ENCODE measurements at places on chromosomes 13 and 19.

- no peak for DNase-seq
These were observed 1.0 kb downstream of the MBNL2 start for GRCh38 chr13:97223037-97223710.

DNA sequence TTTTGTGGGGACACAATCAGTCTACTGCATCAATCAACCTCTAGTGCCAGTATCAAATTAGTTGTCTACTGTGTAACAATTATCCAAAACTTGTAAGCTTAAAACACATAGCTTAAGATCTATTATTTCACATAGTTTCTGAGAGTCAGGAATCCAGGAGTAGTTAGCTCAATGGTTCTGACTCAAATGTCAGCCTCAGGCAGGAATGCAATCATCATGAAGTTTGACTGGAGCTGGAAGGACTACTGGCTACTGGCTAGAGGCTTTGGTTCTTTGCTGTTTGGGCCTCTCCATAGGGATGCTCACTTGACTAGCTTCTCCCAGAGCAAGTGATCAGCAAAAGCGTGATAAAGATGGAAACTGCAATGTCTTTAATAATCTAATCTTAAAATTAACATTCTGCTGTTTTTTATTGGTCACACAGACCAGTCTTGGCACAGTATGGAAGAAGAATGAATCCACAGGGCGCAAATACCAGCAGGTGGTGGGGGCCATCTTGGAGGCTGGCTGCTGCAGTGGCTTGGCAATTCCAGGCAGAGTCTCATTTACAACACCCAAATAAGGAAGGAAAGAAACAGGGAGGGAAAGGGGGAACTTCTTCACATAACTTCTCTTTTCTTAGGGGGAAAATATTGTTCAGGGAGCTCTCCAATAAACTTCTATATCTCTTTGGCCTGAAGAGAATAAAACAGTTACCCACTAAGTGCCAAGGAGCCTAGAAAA, 15.7 kb downstream of the CAB39L start:
- DNase-seq, result no peak

GRCh38 chr19:32222556-32222955, 122.9 kb upstream of the ZNF507 start:
- DNase-seq, result no peak

DNA sequence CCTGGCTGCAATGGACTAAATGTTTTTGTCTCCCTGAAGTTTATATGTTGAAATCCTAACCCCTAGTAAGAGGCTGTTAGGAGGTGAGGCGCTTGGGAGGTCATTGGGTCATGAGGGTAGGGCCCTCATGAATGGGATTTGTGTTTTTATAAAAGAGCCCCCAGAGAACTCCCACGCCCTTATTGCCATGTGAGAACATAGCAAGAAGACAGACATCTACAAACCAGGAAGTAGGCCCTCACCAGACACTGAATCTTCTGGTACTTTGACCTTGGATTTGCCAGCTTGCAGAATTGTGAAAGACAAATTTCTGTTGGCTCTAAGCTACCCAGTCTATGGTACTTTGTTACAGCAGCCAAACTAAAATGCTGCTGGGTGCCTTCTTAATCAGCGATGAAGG, 96.1 kb upstream of the SPATA13 start:
- no peak for DNase-seq

GRCh38 chr13:83622422-83622784, 259.9 kb downstream of the SLITRK1 start:
- no peak for DNase-seq

- peak; percentile 31 for DNase-seq
These were observed 2.1 kb downstream of the CSNK1G2 start for GRCh38 chr19:1942934-1943555.

DNA sequence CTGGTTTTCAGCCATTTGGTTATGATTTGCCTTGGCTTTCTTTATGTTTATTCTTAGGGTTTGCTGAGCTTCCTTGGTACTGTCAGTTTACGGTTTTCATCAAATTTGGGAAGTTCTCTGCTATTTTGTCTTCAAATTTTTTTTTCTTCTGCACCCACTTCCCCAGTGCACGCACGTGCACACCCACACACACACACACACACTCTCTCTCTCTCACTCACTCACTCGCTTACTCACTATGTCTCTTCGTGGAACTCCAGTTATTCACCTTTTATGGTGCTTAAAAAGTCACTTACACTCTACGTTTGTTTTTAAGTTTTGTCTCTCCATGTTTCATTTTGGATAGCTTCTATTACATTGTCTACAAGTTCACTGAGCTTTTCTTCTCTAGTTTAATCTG, 7.1 kb downstream of the AKAP11 start:
- DNase-seq, result no peak

- no peak for DNase-seq
These were observed 606 bp downstream of the SYNGR4 start for GRCh38 chr19:48364598-48365348.

GRCh38 chr19:49114630-49115363, 627 bp downstream of the LIN7B start:
- DNase-seq, result no peak

DNA sequence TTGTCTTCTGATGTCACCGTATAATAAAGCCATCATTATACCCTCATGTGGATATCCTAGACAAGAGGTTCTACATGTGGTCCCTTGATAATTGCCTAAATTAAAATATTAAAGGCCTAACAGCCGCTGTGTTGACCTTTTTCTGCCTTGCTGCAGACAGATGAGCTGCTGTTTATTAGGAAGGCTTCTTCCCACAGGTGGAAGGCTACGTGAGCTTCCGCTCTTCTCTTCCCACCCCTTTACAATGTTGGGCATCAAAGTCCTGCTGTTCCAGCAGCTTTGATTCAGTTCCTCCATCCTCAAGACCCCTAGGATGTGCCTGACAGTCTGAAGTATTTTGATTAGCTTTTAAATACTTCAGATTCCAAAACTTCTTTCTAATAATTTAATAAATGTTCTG, 217.1 kb downstream of the PCCA start:
- no peak for DNase-seq

DNA sequence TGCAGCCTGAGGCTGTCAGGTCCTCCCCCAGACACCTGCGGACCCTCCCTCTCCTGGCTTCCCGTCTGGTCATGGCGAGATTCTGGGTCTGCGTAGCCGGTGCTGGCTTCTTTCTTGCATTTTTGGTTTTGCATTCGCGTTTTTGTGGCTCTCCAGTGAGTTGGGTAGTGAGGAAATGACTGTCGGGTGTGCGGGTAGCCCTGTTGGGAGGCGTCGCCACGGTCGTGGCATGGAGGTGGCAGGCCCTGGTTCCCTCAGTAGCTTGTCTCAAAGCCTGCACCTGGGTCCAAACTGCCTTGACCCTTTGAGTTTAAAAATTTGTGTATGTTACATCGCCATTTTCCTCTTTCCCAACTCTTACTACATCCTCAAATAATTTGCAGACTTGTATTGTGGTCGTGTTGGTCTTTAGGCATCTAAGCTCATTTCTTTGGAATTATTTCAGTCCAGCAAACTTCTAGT, 344 bp downstream of the NHLRC3 start:
- no peak for DNase-seq

- no peak for DNase-seq
These were observed 38.8 kb downstream of the TDRD3 start for GRCh38 chr13:60435762-60436374.

- no peak for DNase-seq
These were observed 144.0 kb downstream of the IRS2 start for GRCh38 chr13:109642358-109642757.

DNA sequence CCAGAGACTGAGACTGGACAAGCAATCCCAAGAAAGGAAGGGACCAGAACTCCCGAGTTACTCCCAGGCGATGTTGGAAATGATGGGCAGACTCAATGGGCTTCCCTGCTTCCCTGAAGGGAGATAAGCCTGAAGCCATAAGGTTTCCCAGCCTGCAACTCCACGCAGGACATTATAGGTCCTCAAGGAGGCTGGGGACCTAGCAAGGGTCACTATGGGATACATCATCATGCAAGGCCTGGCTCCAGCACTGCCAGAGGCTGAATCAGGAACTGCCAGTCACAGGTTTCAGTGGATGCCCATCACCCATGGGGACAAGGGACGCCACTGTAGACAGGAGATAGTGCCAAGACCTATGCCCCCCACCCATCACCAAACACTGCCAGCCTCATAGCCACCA, 338.7 kb downstream of the IRS2 start:
- no peak for DNase-seq

DNA sequence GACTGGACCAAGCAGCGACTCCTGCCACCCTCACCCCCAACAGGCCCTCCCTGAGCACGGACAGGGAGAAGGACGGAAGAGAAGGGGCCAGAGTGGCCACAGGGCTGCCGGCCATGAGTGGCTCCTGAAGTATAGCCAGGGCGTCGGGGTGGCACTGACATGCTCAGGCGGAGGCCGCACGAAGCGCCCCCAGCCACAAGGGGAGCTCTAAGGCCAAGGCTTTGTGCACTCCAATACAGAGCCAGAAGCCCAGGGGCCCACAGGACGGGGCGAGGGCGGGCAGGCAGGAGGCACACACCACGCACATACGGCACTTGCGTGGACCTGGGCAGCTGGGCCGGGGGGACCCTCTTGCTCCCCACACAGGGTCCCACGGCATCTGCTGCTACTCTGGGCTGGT, 52.0 kb downstream of the KLF2 start:
- peak; percentile 55 for DNase-seq

GRCh38 chr19:1467215-1467489, 11.9 kb downstream of the C19orf25 start:
- no peak for DNase-seq

DNA sequence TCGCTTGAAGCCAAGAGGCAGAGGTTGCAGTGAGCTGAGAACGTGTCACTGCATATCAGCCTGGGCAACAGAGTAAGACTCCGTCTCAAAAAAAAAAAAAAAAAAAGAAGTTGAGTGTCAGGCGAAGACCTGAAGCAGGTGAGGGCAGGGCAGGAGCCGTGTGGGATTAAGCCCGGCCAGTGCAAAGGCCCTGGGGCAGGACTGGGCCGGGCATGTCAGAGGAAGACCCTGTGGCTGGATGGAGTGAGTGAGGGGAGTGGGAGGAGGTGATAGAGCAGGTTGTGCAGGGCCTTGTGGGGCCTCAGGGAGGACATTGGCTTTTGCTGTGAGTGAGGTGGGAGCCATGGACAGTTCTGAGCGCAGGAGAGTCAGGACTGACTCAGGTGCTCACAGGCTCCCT, 47.9 kb downstream of the TMED1 start:
- no peak for DNase-seq

DNA sequence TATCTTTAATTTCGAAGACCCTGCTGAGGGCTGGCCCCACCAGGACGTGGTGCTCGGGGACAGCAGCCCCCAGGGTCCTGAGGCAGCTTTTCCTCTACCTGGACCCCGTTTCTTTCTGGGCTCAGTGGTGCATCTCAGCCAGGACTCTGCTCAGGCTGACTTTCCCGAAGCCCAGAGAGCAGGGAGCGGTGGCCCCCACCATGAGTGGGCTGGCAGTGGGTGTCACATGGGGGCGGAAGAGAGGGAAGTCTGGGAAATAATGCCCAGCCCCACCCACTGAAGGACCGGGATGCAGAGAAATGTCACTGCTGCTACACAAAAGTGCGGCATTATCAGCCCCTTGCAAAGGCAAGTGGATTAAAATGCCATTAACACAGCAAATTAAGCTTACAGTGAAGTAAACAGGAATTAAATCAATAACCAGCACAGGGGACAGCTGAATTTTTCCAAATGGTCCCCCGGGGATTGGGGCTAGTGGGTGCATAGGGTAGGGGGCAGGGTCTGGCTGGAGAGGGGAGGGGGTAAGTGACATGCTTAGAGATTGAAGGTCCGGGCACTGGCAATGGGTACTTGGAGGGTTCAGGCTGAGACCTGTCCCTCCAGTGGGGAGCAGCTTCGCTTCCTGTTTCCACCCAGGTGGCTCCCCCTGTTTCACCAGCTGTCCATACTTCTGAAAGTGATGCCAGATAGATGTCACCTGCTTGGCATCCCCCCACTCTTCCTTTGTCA, 177.3 kb downstream of the URI1 start:
- DNase-seq, result no peak

DNA sequence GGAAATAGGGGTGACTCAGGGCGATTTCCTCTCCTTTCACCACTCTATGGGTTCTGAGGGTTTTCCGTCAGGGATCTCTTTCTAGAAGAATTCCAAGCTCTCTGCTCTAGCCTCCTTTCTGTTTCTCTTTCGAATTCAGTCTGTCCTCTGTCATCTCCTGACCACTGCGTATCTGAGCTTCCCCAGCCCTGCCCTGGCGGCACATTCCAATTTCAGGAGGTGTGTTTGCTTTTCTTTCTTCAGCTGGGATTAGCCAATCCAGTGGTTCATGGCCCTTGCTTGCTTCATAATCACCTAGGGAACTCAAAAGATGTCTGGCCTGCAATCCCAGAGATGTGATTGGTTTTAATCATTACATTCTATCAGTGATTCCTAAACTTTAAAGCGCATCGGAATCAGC, 9.4 kb downstream of the IFNL2 start:
- DNase-seq, result no peak

GRCh38 chr19:39474139-39474620, 6.5 kb upstream of the TIMM50 start:
- peak; percentile 68 for DNase-seq

DNA sequence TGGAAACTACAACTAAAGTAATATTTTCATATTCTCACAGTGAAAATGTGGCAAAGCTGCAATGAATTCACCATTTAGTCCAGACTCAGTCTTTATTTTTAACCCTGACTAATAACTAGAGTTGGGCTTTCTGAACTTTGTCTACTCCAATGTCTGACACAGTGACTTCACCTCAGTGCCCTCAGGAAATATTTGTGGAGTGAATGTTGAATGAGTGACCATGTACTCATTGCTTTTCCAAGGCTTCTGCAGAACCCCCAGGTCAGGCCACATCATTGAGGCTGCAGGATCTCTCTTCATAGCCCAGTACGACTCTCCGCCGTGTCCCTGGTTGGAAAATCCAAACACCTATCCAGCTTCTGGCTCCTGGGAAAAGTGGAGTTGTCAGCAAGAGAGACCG, 1.8 kb downstream of the ZNF175 start:
- DNase-seq, result no peak

DNA sequence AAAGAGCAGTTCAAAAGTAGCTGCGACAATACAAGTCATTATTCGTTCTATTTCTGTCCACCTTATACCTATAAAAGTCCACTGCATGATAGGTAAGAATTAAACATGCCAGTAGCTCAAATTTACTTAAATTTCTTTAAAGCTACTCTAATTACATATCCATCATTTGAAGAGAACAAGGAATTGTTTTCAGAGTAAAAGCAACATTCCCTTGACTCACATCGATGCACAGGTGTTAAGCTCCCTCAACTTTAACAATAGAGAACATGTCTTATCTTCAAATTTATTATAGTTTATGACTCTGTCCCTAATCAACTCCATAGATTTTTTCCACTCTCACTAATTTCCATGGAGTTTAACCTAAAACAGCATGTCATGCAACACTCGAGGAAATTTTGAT, 157.5 kb upstream of the ATXN8OS start:
- no peak for DNase-seq
